ENCODE measurements at places on chromosomes 2 and 18.

- no peak for DNase-seq
These were observed 22.4 kb upstream of the ARMC9 start for GRCh38 chr2:231176066-231176465.

DNA sequence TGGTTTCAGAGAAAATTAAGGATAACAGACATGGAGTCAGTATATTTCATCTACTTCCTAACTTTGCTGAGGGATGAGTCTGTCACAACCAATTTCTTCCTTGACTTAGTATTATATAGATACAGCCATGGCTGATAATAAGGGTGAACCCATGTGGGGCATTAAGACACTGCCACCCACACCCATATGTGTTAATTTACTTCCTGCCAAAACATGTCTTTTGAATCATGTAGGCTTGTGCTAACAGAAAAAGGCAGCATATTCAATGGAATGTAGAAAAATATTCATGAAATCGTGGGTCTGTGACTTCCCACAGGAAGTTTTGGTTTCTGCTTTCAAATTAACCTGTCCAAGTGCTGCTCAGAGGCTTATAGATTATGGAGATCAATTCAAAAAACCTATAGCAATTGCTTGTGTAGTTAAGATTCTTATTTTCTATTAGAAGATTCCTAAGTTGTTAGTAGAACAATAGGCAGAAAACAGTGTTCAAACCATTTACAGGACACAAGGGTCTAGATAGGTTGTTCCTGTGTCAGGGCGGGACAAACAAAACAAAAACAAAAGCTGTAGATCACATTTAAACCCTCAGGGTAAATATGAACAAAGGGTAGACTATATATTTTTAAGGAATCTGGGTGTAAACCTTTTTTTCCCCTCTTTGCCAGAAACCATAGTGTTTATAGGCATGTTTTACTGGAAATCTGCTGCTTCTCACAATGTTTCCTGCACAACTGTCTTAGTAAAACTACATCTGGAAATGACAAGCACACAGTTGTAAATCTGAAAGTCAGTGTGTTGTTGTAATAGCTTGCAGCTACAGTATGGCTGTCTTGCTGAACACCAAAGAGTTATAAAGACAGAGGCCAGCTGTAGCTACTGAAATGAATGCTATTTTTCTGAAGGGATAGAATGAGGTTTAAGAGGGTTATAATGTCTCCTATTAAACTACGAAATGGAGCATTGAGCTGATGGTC, 691.2 kb downstream of the EPHA4 start:
- no peak for DNase-seq

GRCh38 chr2:156541229-156541628, 105.0 kb downstream of the GPD2 start:
- no peak for DNase-seq

GRCh38 chr18:58606236-58606635, 22.7 kb downstream of the ALPK2 start:
- DNase-seq, result no peak

DNA sequence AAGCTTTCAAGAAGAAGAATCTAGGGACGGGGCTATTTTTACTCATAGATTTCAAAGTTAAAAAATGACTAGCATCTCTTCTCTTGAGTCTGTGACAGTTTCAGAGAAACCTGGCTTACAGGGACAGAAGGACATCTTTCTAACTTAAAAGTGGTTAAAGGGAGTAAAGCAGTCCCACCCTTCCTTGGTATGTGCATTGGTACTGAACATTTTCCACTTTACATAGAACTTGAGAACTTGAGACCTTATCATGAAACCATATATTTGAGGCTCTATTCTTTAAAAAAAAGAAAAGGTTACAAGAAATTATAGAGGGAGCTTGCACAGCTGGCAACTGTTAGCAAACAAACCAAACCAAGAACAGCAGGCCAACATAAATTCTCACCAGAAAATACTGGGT, 73.4 kb upstream of the GAREM1 start:
- DNase-seq, result no peak

DNA sequence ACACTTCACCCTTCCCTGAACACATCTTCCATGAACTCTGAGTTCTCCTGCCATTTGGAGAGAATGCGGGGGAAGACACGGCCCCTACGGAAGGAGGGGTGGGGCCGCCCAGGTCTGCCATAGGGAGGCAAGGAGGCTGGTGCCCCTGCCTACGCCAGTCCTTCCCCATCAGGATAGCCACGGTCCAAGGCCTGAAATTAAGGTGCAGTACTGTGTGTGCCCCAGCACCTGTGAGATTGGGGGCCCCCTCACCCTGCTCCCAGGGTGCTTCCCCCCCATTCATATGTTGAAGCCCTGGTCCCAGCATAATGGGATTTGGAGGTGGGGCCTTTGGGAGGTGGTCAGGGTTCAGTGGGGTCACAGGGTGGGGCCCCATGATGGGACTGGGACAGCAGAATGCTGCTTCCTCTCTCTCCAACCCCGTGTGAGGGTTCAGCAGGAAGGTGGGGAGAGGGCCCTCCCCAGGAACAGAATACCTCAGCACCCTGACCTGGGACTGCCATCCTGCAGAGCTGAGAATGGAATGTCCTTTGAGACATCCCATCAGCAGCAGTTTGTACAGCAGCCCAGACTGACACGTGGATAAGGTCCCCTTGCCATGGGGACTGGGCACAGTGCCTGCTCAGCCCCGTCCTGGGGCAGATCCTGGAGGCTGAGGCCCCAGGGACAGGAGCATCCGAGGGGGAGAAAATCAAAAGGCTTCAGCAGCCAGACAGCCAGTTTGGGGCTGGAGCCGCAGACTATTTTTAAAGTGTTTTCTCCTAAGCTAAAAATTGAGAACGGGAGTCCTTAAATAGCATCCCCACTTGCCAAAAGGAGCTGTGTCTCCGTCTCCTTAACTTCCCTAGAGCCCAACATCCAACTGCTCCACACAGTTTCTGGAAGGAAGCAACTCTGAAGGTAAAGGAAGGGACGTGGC, 105.1 kb downstream of the NDUFA10 start:
- DNase-seq, result no peak

DNA sequence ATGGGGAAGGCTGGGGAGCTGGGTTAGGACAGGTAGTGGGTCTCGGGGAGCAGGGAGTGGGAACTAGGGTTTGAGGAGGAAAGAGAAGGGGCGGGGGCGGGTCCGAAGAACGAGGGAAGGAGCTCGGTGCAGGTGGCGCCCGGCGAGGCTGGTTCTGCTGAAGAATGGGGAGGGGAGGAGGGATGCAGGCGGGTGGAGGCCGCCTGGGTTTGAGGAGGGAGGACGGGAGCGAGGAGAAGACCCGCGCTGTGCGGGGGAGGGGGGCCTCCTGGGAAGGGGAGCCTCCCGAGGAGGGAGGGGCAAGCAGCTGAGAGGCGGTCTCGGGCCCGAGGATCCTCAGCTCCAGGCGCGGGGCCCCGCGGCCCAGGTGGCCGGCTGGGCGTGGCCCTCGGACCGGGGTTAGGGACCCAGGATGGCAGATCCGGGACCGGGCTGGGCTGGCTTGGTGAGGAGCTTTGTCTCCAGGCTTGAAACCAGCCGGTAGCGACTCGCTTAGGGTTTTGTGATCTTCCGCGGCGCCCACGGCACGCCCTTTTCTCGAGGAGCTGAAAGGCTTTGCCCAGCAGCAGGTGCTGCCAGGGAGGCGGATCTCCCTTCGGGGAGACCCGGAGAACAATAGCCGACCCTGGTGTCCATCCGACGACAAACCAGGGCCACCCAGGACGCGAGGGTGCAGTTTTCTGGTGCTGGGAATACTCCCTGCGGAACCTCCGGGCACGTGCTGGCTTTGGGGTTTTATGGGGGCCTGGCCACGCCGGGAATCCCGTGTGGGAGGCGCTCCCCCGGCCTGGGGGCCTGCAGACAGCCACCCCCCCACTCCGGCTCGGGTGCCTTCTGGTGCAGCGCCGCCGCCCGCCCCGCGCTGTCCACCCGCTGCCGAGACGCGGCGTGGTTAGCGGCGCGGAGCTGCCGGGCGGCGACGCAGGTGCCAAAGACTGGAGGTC, 1.4 kb downstream of the DPYSL5 start:
- DNase-seq, result no peak

DNA sequence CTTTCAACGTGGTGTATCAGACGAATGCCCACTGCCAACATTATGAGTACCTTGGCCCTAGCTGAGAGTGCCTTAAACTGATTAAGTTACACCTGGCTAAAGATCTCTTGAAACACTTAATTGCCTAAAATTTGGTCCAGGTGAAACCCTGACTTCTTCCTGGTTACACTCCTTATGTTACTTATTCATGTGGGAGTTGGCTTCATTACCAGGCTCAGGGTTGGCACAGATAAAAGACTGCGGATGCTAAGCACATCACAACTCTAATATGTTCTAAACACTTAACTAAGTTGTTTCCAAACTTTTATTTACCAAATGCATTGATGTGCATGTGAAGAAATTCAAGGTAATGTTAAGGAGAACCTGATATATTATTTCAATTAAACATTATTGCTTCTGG, 298.9 kb downstream of the TCF4 start:
- no peak for DNase-seq

DNA sequence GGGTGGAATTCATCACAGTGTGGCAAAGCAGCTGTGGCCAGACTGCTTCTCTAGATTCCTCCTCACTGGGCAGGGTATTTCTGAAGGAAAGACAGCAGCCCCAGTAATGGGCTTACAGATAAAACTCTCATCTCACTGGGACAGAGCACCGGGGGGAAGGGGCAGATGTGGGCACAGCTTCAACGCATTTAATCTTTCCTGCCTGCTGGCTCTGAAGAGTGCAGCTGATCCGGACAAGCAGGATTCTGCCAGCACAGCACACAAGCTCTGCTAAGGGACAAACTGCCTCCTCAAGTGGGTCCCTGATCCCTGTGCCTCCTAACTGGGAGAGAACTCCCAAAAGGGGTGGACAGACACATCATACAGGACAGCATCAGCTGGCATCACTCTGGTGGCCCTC, 779.9 kb upstream of the CNTNAP5 start:
- DNase-seq, result no peak

DNA sequence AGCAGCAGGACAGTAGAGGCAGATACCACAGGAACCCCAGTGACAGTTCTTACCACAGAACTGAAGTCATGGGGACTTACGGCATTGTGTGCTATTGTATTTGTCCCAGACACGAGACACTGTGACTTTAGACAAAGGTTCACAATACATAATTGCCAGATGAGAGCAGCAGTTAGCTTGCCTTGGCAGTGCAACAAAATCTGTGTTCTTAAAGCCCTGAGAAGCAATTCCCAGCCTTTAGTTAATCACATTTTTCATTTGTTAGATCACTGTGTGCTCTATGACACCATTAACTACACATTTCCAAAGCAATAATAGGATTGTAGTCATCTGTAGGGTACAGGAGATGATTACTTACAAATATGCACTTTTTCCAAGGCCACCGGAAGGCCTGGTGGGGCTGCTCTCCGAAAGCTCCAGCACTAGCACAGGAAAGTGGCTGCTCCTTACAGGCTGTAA, 97.5 kb upstream of the LDLRAD4 start:
- no peak for DNase-seq

DNA sequence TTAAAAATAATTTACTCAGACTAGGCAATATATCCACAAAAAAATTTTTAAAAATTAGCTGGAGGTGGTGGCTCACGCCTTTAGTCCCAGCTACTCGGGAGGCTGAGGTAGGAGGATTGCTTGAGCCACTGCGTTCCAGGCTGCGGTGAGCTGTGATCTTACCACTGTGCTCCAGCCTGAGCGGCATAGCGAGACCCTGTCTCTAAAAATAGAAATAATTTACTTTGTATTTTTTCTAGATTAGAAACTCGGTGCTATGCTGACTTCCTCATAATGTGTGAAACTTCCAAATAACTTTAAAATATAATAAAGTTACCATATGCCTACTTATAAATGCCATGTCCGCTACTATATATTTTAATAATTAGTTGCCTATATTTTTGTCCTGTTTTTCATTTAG, 6.7 kb downstream of the PPIG start:
- no peak for DNase-seq

- DNase-seq, result peak; percentile 31
These were observed 64.3 kb upstream of the MSTN start for GRCh38 chr2:190126798-190127197.

DNA sequence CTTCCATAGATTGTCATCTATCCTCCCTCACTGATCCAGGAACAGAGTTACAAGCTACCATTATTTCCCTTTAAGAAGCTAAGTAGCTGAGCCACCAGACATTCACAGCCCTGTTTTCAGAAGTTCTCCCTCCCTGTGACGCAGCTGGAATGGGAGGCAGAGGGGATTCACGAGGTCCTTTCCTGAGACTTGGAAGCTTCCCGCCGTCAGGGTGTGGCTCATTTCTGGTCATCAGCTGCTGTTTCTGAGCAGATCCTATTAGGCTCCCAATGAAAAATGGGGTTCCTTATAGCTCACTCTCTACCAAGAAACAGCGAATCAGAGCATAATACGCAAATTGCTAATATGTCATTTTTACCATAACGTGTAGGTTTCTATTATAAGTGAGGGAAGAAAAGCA, 559.3 kb upstream of the ID2 start:
- no peak for DNase-seq

GRCh38 chr2:28082131-28082530, 191.6 kb downstream of the BABAM2 start:
- no peak for DNase-seq

- no peak for DNase-seq
These were observed 91.1 kb downstream of the TPO start for GRCh38 chr2:1504311-1504750.

GRCh38 chr2:112803691-112804521, 19.6 kb upstream of the IL1A start:
- DNase-seq, result no peak

DNA sequence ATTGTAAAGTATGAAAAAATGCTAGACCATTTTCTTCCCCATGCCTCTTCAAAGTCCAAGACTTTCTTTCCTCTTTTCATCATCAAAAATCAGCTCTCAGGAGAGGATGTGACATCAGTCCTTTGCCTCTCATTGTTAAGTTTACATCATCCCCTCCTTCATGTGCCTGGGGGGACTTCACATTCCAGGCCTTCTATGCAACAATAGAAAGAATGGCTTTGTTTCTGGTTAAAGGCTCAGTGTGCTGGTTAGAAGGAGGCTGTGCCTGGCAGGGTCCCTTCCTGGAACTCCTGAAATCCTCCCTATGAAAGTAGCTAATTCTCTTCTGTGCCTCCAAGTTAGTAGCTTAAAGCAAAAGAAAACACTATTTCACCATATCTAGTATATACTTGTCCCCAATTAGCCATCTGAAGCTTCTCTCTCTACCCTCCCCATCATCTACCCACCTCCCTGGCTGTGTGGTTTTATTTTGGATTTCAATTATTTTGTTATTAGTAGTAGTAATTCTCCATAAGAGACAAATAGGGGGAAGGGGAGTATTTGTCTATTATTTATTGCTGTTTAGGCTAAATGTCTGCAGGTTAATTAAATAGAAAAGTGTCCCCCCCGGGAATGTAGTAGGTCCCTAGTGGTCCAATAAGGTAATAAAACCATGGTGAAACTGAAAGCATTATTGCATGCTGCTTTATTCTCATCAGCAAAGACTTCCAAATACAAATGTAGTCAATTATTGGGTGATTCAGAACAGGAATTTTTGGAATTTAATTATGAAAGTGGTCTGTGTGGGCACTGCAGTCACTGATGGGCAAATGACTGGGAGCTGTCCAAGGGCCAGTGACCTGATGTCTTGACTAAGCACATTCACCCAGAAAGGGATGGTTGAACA, 69.0 kb downstream of the CPO start:
- no peak for DNase-seq

DNA sequence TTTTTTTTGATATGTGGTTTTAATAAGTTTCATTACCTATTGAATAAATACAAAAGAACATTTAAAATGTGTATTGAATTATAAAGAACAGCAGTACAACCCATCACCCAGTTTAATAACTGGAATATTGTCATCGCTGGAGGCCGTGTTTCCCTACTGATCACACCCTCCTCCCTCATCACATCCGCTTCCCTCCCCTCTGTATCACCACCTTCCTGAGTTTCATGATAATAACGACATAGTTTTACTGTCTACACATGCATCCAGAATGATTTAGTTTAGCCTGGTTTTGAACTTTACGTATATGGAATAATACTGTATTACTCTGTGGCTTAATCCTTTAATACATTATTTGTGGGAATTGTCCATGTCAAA, 2.1 kb downstream of the SERPINB8 start:
- no peak for DNase-seq

Measured in forelimb muscle (tissue), 1 donor.